CD14-positive monocyte (primary cell): ENCODE measurements at places on chromosomes 1 and 21.

DNA sequence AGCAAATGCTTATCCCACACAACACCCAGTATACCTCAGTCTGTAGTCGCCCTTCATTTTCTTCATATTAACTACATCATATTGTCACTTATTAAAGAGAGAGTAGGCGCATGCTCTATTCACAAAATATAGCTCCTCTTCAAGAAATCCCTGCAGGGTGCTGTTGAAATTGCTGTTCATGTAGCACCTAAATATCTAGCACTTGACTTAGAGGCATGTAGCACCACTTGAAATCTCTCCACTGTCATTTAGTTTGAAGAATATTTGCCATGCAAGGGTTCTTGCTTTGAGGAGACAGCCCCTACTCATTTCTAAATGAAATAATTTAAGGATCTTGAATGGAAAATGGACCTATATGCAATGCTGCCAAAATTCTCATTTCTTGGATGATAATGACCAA lies 20.9 kb upstream of the LRRC8B start:
- no peak for DNase-seq

DNA sequence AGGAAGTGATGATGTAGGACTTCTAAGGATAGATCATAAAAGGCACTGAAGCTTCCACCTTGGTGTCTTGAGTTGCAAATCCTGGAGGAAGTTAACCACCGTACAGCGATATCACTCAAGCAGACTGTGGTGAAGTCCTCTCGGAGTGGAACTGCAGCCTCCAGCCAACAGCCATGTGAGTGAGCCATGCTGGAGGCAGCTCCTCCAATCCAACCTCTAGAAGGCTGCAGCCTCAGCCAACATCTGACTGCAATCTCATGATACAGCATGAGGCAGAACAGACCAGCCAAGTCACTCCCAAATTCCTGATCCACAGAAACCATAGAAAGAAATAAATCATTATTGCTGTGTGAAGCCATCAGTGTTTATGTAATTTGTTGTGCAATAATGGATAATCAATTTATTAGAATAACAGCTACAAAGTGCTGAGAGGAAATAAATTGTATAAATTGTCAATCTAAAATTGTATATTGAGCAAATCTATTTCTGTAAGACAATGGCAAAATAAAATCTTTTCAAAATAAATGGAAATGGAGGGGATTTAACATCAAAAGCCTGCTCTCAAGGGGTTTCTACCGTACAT lies 65.0 kb downstream of the PRSS38 start:
- no peak for DNase-seq

DNA sequence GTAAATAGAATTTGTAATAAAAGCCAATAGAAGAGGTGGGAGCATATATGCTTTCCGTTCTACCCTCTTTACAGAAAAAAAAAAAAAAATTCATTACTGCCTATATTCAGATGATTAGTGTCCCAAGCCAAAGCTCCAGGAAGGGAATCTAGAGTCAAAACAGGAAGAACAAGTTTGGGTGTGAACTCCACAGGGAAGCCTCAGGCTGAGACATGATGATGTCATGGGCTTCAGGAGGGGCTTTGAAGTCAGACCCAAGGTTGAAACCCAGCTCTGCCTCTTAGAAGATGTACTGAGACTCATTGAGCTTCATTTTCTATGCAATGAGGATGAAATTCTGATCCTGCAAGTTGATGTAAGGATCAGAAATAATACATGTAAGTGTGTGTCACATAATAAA lies 250.0 kb upstream of the ADGRL2 start:
- no peak for DNase-seq

- DNase-seq, result peak; percentile 49
Observed at GRCh38 chr1:214331827-214332423, 51.0 kb downstream of the SMYD2 start.

- no peak for DNase-seq
Observed at GRCh38 chr1:240803151-240803550, 191.2 kb upstream of the GREM2 start.

DNA sequence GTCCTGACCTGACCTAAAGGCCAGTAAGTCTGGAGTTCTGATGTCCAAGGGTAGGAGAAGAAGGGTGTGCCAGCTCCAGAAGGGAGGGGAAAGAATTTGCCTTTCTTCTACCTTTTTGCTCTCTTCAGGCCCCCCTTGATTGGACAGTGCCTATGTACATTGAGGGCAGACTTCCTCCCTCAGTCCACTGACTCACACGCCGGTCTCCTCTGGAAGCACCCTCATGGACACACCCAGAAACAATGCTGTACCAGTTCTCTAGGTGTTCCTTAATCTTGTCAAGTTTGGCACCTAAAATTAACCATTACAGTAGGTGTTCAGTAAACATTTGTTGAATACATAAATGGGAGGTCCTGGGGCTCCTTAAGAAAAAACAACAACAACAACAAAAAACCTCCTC lies 51.0 kb upstream of the POU2F1 start:
- DNase-seq, result no peak

DNA sequence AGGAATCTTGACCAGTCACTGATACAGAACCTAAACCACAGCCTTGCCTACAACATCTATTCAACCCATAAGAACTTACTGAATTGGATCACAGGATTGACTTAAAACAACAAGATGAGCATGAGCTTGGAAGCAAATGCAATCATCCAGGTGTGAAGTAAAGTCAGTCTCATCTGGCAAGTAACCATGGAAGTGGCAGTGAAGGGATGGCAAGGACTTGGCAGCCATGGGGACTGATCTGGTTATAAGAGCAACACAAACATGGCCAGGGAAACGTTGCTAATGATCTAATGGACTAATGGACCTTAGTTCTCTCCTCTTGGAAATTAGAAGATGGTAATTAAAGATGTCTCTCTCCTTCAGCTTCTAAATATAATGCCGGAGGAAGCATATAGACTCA lies 133.1 kb downstream of the VAV3 start:
- no peak for DNase-seq

DNA sequence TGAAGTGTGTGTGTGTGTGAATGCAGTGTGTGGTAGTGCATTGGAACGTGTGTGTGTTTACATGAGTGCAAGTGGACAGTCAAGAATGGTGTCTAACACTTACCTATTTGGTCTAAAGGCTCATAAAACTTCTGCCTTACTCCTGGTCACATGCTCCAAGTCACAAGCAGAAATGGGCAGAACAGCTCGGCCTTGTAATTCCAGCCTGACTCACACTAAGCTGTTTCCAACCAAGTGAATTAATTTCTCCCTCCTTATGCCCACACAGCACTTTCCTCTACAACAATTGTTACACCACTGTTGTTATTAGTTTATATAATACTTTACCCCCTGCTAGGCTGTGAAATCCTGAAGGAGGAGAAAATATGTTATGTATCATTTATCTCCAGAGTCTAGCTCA lies 43.8 kb downstream of the DDR2 start:
- DNase-seq, result no peak

DNA sequence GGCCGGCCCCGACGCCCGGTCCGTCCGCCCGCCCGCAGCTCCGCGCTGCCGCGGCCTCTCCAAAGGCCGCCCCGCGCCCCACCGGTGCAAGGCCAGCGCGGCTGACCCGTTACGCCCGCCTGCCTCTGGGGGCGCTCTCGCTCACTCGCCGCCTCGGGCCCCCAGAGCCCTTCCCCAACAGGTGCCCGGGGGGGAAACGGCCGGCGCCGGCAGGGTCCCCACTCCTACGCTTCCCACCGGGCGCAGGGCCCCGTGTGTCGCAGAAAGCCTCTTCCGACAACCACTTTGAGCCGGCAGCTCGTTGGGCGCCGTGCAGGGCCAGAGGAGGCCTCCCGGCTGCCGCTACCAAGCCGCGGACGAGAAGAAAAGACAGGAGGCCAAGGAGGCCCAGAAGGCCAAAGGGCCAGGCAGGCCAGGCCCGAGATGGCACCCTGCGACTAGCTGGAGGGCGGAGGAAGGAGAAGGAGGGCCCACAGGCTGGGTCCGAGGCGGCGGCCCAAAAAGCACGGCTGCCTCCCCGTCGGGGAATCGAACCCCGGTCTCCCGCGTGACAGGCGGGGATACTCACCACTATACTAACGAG lies 64.9 kb upstream of the FCGR2A start:
- peak; percentile 28 for DNase-seq
